ENCODE measurements at places on chromosomes 13 and 19.
A peak's percentile ranks its signal among the peaks of the same experiment; 100 is the strongest.

DNA sequence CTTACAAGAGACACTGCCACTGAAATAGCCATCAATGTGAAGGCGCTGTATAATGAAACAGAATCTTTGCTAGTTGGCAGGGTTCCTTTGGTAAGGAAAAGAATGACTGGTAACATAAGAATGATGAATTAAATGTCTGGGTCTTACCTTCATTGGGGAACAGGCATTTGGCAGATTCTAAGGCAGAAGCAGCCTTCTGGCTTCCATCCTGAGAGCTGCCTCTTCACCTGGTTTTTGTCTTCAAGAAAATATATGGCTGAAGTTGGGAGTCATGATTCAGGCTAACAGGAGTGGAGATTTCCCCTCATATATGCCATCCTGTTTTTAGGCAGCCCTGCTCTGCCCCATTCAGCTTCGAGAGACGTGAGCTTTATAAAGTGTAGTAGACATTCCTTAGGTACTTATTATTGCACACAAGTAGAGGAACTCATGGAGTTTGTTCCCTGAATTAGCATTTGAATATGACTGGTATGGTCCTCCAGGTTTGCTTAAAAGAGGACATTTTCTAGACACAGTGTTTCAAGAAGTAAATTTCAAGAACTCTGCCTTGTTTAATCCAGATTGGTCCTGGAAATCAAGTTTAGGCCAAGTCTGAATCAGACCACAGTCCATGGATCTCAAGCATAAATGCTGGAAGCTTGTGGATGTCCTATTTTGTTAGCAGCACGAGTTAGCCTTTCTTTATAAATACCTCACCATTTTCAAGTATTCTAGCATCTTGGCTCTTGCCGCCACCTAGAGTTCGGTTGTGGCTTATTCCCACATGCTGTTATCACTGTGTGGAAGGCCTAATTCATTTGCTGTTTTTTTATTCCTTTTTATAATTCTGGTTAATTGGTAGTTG, 56.2 kb upstream of the AKAP11 start:
- peak; percentile 0 for DNase-seq

DNA sequence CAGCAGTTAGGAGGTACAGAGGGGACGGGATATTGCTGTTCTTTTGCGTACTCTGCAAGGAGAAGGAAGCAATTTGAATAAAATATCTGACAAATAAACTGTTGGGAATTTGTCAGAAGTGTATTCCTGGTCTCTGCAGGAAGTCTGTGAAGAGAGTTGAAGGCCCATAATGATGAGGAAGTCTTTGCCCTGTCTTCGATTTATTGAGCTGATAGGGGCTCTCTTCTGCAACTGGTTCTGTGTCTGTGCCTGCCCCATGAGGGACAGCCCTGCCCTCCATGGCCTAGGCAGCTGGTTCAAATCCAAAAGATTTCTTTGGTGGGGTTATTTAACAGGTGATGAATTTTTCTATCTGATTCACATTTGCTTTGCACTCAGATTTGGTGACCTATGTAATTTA, 339.7 kb upstream of the EDNRB start:
- no peak for DNase-seq

- no peak for DNase-seq
Observed at GRCh38 chr19:5590865-5591154, 23.1 kb upstream of the TINCR start.

- no peak for DNase-seq
Observed at GRCh38 chr19:16861834-16862233, 27.0 kb upstream of the F2RL3 start.

DNA sequence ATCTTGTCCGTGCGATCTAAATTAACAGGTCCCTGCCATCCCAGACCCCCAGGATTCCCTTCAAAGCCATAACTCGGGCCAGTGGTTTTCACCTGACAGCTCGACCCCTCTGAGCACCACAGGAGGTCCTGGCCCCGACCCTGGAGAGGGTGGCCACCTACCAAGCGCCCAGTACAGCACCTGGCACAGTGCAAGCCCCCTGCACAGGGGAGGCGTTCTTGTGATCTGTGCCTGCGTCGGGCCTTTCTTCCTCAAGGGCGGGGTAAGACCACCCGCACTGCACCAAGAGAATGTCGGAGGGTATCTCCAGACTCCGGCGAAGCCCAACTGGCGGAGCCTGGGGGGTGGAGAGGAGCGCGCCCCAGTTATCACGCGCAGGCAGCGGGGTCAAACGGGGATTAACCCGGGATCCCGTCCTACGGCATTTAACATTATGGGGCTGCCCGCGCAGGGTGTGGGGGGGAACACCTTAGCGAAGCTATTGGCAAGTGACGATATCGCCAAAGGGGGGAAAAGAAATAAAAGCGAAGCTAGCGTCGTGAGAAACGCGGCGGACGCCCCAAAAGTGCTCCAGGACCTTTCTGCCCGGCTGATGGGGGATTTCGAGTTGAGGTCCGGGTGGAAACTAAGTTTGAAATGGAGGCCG, 1.3 kb upstream of the HNRNPL start:
- DNase-seq: no peak

GRCh38 chr19:15452111-15453047, 2.6 kb upstream of the WIZ start:
- peak; percentile 80 for DNase-seq

GRCh38 chr13:48661107-48661506, 7.4 kb downstream of the CYSLTR2 start:
- no peak for DNase-seq

DNA sequence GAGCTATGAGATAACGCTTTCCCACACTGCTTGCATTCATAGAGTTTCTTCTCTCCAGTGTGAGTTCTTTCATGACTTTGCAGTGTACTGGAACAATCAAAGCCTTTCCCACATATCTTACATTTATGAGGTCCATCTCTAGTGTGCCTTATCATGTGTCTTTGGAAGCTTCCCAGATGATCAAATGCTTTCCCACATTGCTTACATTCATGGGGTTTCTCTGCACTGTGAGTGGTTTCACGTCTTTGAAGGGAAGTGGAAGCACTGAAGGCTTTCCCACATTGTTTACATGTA, 14.9 kb upstream of the ZNF442 start:
- DNase-seq: no peak

DNA sequence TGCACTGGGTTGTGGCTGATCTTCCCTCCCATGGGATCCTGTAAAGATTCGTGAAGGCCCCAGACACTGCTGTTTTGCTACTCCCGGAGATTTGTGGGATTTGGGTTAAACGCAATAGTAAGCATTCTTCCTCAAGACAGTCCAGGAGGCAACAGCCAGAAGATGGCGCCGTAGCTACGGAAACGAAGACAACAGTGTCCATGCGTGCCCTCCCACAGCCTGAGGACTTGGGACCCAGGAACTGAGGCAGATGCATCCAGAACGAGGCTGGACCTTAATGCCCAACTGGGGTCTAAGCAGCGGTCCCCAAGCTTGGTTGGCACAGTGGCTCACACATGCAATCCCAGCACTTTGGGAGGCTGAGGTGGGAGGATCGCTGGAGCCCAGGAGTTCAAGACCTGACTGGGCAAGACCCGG, 57.6 kb upstream of the ZNF507 start:
- DNase-seq: peak; percentile 6

DNA sequence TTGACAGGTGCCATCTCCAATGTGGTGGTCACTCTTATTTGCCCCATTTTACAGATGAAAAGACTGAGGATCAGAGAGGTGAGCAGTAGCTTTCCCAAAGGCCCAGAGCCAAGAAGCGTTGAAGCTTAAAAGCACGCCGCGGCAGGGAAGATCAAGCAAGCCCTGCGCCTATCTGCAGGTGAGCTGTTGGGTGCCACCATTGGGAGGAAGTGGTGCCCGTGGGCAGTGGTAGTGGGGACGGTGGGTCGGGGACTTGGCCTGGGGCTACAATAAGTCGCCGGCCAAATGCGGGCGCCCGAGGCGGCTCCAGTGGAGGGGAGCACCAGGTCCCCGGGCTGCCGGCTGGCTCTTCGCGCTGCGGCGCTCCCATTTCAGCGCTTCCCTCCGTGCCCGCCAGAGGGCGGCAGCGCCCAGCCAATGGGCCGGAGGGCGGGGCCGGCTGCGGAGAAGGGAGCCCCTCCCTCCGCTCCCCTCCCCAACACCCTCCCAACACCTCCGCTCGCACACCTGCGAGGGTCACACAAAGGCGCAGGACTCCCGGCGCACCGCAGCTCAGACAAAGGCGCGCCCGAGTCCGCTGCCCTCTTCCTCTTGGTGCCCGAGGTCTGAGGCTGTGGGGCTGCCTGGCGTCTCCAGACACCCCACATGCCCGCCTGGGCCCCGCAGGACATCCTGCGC, 744 bp upstream of the POU2F2 start:
- peak; percentile 82 for DNase-seq

DNA sequence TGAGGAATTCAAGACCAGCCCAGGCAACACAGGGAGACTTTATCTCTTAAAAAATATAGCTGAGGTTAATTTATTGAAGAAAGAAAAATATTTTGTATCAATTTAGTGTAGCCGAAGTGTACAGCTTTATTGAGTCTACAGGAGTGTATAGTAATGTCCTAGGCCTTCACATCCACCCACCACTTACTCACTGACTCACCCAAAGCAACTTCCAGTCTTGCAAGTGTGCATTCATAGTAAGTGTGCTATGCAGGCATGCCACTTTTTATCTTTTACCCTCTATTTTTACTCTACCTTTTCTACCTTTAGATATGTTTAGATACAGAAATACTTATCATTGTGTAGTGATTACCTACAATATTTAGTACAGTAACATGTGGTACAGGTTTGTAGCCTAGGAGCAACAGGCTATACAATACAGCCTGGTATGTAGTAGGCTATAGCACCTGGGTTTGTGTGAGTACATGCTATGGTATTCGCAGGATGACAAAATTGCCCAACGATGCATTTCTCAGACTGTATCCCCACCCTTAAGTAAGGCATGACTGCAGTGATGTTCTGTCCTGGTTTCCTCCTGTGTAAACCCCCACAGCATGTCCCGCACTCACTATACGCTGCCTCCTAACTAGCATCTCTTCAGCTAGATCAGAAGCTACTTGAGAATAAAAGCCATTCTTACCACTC, 15.3 kb upstream of the ATP12A start:
- DNase-seq: no peak

DNA sequence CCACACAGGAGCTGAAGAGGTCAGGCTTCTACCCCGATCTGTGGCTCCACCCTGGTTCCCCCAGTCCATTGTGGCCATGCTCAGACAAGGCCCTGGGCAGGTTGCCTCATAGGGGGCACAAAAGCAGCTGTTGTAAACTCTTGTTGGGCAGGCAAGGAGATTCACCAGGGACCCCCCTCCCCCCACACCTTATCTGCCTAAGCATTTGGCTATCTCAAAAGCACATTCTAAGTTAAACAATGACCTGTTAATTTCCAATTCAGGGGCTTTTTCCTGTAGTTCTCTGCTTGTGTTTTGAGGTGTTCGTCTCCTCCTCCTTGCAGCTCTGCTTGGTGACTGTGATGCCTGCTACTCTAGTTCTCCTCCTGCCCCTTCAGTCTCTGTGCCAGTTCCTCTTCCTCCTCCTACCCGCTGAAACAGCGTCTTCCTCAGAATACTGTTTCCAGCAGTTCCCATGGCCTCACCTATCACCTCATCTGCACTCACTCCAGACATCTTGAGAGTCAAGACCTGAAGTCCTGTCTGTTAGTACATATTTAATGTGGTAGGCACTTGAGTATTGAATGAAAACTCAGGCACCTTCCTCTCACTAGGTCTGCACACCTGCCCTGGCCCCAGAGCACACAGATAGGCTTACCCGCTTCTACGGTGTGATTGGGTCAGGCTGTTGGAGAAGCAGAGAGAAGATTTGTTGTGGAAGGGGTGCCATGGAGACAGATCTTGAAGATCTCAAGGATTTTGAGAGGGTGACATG, 31.7 kb downstream of the SPATA13 start:
- no peak for DNase-seq

DNA sequence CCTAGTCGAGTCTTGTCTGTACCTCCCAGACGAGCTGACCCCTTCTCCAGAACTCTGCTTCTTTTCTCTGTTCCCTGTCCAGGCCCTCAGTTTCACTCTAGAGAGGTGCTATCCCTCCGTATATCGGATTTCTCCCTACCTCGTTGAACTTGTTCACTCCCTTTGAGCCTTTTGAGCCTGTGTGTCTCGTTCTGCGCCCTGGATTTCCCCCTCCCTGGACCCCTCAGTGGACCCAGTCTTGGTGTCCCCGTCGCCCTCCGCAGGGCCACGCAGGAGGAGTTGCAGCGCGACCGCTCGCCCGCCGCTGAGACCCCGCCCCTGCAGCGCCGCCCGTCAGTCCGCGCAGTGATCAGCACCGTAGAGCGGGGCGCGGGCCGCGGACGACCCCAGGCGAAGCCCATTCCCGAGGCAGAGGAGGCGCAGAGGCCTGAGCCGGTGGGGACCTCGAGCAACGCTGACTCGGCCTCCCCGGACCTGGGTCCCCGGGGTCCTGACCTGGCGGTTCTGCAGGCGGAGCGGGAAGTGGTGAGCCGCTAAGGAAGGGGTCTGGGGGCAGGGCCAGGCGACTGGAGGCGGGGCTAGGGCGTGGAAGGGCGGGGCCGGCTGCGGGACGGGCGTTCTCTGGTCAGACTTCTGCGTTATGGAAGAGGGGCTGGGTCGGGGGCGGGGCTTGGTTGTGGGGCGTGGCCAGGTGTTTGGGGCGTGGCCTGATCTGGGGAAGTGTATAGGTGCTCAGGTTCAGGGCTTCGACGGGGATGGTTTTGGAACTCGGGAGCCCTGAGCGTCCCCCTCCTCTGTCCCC, 5.5 kb downstream of the EPS8L1 start:
- DNase-seq: peak; percentile 73

- no peak for DNase-seq
Observed at GRCh38 chr19:44640518-44640917, 3.2 kb upstream of the PVR start.

- no peak for DNase-seq
Observed at GRCh38 chr13:114025714-114026431, 52.0 kb upstream of the C13orf46 start.

GRCh38 chr19:41957838-41958366, 1.2 kb downstream of the RABAC1 start:
- peak; percentile 50 for DNase-seq

GRCh38 chr13:74662905-74663304, 528.7 kb upstream of the KLF12 start:
- DNase-seq: no peak

- no peak for DNase-seq
Observed at GRCh38 chr19:55481148-55481793, 3.7 kb upstream of the NAT14 start.

- DNase-seq: no peak
Observed at GRCh38 chr13:90557626-90558025, 789.9 kb upstream of the MIR17HG start.

GRCh38 chr19:46206176-46206575, 23.4 kb upstream of the IGFL1 start:
- no peak for DNase-seq
